ENCODE measurements at places on chromosomes 12 and 14.

- no peak for DNase-seq
Measured at GRCh38 chr14:23006188-23006534, 3.8 kb downstream of the C14orf93 start.

DNA sequence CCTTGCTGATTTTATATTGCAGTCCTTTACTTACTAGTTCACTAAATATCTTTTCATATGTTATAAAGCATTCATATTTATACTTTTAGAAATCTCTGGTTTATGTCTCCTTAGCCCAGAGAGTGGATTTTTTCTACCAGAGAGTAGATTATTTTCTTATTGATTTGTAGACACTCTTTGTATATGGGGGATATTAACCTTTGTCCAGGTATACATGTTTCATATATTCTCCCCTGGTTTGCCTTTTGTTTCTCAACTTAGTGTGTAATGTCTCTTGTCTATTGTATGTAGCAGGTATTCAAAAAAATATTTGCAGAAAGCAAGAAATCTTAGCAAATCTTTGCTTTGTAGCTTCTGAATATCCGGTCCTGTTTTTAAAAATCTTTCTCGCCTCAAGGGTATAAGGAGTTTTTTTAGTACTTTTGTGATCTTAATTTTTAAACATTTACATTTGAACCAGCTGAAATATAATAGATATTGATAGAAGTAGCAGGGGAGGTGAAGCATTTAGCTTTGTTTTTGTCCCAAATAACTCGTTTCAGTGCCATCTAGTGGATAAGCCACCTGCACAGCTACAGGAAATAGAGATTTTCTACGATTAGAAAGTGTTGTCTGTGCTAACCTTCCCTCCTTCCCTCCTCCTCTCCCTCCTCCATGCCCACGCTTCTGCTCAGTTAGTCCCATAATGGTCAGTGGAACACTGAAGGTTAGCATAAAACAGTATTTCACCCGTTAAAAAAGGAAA, 97.0 kb downstream of the PHETA1 start:
- DNase-seq = no peak

GRCh38 chr14:101226603-101227425, 323.3 kb upstream of the RTL1 start:
- no peak for DNase-seq

DNA sequence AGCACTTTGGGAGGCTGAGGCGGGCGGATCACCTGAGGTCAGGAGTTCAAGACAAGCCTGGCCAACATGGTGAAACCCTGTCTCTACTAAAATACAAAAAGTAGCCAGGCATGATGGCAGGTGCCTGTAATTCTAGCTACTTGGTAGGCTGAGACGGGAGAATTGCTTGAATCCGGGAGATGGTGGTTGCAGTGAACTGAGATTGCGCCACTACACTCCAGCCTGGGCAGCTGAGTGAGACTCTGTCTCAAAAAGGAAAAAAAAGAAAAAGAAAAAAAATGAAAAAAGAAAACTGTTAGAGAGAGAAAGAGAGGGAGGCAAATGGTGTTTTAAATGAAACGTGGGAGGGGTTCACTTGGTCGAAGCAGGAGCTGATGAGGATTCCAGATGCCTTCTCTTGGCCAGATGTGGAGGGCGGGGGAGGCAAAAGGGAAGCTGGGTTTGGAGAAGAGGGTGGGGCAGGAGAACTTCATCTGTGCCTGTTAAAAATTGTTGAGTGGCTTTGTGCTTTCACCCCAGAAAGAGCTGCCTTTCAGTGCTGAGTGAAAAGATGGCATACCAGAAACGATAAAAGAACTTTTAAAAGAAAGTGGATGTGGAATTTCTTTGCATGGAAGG, 1.1 kb downstream of the EMP1 start:
- DNase-seq = no peak

DNA sequence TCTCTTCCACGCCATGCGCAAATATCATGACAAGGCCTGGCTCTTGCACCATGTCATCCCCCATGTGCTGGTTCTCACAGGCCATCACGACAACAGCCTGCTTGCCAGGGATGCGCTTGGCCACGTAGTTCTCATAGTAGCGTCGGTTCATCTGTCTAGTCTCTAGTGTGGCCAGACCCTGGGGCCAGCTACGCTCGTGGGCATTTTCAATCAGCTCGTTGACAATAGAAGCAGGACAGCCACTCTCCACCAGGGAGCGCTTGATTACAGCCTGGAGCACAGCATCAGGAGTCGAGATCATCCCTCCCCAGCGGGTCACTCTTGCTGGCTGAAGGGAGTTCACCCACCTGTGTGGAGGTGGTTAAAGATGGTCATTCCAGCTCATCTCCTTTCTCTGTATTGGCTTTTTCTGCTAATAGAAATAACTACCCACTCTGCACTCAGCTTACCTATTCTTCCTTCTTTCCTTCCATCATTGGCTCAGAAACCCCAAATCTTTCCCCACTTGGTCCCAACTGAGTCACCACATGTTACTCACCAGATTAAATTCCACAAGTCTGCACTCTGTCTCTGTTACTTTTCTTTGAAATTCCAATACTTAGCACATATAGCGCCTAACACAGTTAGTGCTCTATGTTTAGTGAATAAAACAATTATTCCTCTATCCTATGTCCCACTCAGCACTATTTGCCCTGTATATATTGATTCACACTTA, 15.1 kb downstream of the RNF41 start:
- DNase-seq = no peak

Data from right renal cortex interstitium (tissue), 3 donors.